NCI-H2081 (cell line): ENCODE measurements at places on chromosomes 6 and 20.
A peak's percentile ranks its signal among the peaks of the same experiment; 100 is the strongest.

DNA sequence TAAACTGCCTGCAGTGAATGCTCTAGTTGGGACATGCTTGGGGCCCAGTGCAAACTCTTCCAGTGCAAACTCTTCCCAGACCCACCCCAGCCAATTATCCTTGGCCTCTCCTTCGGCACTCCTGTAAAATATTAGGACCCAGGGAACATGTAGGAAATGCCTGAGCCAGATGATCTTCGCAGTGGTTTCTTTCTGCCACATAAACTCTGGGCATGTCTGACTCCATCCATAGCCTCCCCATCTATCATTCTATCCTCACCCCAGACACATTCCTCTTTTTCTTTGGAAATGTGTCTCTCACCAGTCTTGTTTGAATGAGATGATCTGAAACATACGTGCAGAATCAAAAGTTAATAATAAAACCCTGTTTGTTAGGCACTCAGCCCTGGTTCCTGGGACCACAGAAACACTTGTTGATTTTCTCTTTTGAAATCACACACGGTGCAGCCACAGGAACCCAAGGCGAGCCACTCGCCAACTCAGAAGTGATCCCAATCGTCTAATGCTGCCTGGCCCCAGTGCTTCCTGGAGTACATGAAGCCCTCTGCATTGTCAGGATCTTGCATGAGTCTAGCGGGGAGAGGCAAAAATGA is 108.9 kb upstream of the CST7 start:
- DNase-seq, result no peak

- no peak for DNase-seq
Measured at GRCh38 chr20:61764471-61765025, 301.1 kb downstream of the TAF4 start.

DNA sequence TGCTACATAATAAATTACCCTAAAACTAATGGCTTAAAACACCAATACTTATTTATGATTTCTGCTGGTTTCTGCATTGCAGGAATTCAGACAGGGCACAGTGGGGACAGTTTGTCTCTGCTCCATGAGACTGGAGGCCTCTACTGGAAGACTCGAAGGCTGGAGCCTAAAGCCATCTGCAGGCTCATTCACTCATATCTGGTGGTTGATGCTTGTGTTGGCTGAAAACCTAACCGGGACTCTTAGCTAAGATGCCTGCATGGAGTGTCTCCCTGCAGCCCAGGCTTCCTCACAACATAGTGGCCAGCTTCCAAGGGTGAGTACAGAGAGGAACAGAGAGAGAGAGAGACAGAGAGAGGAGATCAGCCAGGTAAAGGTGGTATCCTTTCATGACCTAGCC is 195.5 kb upstream of the FOXA2 start:
- DNase-seq, result no peak

GRCh38 chr6:71524201-71524600 is 235.6 kb downstream of the OGFRL1 start:
- DNase-seq, result no peak

GRCh38 chr6:121823437-121823851 is 388.0 kb downstream of the GJA1 start:
- DNase-seq, result no peak

- no peak for DNase-seq
Measured at GRCh38 chr6:26478985-26479278, 21.2 kb upstream of the BTN1A1 start.

DNA sequence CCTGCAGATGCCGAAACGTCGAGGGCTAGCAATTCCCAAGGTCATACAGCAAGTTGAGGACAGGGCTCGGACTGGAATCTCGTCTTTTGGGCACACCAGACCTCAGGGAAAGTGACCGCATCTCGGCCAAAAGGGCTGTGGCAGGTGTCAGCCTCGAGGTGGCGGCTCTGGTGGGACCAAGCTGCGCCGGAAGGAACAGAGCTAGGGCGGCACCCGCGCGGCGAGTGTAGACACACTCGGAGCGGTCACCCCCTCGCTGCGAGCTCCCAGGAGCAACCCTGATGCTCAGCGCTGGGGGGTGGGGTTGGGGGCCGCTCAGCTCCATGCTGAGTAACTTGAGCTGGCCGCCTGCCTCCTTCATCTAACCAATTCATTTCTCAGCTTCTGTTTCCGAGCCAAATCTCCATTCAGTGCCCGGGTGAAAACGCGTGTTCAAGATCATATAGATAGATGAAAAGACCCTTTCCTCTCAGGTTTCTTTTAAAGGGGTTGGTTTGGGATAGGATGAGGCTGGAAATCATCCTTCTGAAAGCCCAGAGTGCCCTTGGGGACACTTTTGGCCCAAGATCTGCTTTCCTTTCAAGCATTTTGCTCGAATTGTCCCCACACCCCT is 2.2 kb upstream of the TUBB2B start:
- DNase-seq, result peak; percentile 81

GRCh38 chr6:4743062-4743461 is 33.1 kb upstream of the CDYL start:
- no peak for DNase-seq

DNA sequence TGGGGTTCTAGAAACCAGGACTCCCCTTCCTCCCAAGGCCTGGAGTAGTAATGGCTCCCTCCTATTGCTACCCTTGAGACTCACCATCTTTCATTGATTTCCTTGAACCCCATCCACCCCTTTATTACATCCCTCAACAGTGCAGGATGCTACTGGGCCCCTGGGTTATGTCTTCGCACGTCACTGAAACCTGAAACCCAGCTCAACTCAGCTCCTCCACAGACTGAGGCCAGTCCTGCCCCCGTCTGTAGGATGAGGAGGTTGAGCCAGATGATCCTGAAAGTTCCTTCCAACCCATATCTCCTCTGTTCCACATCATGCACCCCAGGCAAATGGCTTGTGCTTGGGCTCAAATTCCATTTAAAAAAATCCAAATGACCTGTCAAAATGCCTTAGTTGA is 21.4 kb downstream of the CPNE5 start:
- no peak for DNase-seq

- no peak for DNase-seq
Measured at GRCh38 chr6:17388365-17388764, 5.0 kb upstream of the CAP2 start.

- no peak for DNase-seq
Measured at GRCh38 chr6:169700296-169700695, 1.5 kb downstream of the WDR27 start.

DNA sequence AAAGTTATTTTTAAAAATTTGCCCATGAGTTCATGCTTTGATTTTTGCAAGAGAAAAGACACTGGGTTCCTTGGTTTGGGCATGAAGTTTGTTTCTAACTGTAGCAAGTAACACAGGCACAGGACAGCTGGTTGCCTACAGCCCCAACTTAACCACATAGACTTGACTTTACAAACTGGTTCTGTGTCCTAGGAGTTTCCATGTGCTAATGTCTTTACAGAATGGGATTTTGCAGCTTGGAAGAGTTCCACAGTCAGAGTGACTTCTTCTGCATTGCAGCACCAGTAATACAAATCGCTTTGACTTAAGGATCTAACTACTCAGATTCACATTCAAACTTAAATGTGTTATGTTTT is 44.3 kb downstream of the OR2B2 start:
- no peak for DNase-seq

GRCh38 chr6:14509120-14509519 is 391.5 kb downstream of the CD83 start:
- no peak for DNase-seq

DNA sequence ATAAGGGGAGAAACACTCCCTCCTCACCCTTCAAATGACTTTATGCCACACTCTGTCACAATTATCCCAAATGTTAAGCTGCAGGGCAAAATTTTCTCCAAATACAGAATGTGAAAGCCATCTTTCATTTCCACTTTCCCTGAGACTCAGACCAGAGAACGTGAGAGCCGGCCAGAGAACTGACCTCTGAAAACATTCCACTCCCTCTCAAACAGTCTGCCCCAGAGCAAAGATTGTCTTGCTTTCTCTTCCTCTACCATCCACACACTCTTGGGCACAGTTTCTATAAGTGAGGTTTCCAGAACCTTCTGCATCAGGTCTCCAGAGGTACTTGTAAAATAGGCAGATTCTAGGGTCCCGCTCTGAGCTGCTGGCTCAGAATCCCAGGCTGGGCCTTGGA is 278.1 kb downstream of the FRK start:
- no peak for DNase-seq

DNA sequence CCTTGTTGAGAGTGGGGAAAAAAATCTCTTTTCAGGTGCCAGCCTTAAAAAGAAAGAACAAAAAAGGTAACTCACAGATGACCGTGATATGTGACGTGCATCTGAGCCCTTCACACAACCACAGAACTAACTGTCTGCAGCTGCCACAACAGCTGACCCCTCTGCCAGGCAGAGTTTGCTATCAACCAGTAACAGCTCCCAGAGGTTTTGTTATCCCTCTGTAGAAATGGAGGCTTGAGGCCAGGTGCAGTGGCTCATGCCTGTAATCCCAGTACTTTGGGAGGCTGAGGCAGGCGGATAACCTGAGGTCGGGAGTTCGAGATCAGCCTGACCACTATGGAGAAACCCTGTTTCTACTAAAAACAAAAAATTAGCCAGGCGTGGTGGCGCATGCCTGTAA is 42.8 kb downstream of the SLC52A3 start:
- DNase-seq, result no peak

GRCh38 chr6:164826831-164827468 is 482.5 kb downstream of the C6orf118 start:
- peak; percentile 38 for DNase-seq

GRCh38 chr20:19015351-19016139 is 196.9 kb upstream of the SLC24A3 start:
- DNase-seq, result no peak

DNA sequence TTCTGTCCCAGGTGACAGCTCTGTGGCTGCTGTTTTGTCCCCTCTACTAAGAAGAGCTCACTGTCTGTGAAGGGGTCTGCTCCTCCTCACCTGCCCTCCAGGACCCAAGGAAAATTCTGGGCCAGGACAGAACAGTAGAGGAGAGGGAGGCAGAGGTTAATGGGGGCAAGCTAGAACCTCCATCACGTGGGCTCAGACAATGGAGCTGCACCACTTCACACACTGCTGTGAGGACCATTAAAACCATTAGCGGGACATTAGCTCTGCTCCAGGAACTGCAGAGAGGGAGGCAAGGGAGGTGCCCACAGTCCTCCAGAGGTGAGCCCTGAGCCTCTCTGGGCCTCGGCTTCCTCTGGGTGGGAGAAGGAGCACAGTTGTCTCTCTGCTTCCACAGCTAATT is 78.4 kb downstream of the NOL4L start:
- DNase-seq, result no peak

DNA sequence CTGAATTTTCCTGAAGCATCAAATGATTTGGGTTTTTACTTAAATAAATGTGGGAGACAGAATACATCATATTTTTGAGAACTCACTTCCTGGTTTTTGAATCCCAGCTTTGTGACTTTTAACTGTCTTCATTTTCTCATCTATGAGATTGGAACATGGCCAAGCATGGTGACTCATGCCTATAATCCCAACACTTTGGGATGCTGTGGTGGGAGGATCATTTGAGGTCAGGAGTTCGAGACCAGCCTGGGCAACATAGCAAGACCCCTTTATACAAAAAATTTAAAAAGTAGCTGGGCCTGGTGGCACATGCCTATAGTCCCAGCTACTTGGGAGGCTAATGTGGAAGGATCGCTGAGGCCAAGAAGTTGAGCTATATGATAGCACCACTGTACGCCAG is 122.3 kb downstream of the QKI start:
- DNase-seq, result no peak

DNA sequence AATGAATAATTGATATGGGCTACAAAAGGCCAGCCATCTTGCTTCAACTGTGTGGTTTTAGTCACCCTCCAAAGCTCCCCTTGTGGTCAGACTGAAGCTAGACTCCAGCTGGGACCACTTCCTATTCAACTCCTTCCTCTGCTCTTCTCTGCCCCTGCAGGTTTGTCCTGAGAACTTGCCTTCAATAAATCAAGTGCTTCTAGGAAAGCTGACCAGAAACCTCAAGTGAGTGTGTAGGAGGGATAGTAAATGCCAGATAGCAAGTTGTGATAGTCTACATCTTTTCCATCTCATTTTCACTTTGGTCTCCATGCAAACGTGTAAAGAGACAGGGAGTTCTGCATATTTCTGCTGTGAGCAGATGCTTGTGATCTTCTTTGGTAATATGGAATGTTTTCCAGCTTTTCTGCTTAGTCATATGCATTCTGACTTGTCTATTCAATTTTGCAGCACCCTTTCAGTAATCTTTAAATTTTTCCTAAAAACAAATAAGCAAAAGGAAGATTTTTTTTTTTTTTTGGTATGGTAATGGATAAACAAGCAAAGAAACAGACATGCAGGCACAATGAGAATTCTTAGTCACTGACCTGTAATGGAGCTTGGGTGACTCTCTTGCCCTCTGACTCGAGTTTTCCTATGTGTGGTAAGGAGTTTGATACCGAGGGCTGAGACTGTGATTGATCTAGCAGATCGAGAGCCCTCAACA is 201.3 kb upstream of the BTBD3 start:
- DNase-seq, result no peak

DNA sequence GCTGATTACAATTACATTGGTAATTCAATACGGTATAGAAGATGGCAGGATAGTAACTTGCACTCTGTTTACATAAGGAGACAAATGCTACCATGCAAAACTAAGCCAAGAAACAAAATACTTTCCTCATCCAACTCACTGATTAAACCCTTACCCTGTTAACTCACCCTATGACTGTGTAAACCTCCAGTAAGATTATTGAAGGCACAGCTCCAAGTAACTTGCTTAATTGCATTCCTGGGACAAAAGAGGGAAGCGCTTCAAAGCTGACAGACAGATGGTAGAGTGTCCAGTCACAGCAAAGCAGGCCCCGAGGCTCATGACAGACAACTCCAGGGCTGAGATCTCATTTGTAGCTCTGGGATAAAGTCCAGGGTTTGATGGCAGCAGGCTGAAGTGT is 6.9 kb upstream of the KIF16B start:
- no peak for DNase-seq

- DNase-seq, result no peak
Measured at GRCh38 chr6:148134592-148134991, 208.0 kb upstream of the SASH1 start.

DNA sequence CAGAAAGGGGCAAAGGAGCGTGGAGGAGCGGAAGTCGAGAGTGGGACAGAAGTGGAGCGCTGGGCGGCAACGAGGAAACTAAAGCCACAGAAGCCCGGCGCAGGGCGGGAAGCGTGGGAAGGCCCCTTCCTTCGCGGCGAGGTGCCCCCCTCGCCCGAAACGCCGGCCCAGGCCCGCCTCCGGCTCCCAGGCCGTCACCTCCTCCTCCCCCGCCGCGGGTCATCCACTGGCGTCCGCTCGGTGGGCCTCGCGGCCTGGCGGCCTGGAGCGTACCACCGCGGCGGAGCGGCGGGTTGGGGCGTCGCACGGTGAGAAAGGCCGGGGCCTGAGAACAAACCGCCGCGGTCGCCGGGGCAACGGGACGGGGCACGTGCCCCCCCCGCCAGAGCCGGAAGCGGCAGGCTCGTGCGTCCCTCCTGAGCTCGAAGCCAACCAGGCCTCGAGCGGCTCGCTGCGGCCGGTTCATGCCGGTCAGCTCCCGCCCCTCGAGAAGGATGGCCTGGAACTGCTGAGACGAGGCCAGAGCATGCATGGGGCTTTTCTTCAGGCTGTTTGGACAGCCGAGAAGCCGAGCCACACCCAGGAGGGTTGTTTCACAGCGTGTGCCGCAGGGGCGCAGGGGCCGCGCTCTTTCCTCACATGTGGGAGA is at the start of gene TCP11:
Gene TCP11 (minus strand): TSS at position 333 of the 649 bp plus-strand sequence. CDS start 469 bp downstream, outside the sequence.
- DNase-seq, result no peak

GRCh38 chr6:134420614-134421181 is 102.8 kb upstream of the SGK1 start:
- DNase-seq, result no peak
